ENCODE measurements at places on chromosomes 13 and 19.

DNA sequence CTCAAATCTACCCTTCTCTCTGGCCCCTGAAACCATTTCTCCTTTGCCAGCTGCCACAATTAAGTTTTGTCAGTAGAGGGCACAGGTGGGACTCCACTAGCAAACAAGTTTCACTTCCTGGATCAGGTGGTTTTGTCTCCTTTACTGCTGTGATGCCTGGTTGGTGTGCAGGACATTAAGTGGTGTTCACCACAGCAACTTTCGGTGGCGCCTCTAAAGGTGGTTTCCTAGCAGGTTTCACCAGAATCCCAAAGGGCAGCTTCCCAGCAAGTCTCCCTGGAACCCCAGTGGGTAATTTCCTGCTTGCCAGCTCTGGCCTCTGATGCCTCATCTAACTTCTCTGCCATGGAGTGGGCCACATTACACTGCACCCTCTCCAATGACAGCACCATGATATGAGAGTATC lies 16.6 kb downstream of the MED4 start:
- DNase-seq: no peak

GRCh38 chr19:44741841-44742329 lies 6.6 kb upstream of the BCL3 start:
- peak; percentile 70 for DNase-seq

DNA sequence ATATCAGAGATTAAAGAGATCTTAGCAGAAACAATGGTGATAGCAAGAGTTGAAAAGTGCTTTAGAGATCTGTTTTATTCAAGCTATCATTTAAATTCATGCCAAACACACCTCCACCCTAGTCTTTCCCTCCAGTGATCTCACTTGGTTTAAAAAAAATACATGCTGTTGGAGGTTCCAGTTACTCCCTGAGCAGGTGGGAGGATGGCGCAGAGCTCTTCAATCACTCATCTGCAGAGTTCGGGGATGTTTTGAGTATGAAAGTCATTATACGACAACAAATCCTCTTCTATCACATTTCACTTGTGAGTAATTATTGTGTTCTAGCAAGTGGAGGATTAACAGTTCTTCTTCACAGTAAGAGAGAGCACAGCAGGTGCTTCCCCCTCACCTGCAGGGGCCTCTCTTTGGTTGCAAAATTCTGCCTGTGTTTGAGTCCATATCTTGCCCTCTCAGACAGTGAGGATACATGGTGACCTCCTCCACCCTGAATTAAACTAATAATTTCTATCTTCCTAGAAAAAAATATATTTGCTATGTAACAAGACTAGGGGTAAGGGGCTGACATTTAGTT lies 376.7 kb downstream of the LIG4 start:
- DNase-seq: no peak

DNA sequence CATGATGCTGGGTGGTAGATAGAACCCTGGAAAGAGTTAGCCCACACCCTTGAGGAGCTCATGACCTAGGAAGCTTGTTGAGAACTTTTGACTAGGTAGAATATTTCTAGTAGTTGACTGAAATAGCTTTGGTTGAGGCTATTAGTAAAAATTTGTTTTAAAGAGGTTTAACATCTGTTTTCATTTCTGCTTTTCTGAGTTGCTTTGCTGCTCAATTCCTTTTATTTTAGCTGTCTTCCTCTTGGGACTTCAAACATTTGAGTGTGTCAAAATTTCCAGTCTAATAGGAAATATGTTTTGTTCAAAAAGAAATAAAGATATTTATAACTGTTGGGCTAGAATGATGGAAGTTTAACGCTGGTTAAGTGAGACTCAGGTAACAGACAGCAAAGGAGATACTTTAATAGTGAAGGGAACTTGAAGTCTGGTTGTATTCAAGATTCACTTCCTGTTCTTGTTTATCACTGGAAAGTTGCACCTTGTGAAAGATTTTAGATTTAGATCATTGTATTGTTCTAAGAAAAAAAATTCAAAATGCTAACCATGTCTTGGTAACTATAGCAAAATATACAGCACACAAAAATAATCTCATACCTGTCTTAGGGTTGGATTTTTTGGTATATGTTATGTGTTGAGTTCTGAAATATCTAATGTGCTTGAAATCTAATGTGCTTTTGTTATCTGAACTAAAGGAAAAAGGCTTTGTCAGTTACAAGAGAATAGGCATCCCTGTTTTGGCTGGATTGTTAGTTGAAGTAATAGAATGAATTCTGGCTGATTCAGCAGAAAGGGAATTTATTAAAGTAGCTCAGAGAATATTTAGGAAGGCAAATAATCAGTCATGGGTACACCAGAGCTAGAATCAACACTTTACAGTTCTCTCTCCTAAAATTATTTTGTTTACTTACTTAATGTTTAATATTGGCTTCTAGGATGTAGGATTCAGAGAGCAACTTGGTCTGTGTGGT lies 24.4 kb upstream of the GPR18 start:
- DNase-seq: no peak

DNA sequence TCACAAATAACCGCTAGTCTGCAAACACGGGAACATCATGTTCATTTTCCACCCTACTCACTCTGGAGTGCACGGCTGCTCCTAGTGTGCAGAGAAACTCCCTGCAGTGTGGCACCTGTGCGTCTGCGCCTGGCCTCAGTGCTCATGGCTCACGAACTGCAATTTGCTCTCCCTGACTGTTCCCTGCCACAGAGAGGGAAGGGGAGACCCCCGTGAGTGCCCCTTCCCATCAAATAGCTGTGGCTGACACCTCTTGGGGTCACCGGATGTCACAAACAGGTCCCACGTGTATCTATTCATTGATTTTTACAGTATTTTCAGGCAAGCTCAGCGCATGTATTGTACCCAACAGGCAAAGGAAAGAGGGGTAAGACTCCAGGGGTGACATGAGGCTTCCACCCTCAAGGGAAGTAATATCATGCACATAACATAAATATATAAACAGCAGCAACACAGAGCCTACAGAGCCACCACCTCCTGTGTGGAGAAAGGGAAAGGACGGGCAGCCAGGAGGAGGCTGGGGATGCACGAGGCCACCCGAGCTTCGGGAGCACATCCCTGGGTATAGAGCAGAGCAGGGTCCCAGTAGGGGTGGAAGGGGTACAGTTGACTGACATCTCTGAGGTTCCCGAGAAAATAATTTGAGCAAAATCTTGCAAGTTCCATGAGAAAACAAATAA lies 140.3 kb upstream of the SOX1 start:
- DNase-seq: no peak

- no peak for DNase-seq
These were observed 66.4 kb upstream of the SERP2 start for GRCh38 chr13:44307255-44307654.

DNA sequence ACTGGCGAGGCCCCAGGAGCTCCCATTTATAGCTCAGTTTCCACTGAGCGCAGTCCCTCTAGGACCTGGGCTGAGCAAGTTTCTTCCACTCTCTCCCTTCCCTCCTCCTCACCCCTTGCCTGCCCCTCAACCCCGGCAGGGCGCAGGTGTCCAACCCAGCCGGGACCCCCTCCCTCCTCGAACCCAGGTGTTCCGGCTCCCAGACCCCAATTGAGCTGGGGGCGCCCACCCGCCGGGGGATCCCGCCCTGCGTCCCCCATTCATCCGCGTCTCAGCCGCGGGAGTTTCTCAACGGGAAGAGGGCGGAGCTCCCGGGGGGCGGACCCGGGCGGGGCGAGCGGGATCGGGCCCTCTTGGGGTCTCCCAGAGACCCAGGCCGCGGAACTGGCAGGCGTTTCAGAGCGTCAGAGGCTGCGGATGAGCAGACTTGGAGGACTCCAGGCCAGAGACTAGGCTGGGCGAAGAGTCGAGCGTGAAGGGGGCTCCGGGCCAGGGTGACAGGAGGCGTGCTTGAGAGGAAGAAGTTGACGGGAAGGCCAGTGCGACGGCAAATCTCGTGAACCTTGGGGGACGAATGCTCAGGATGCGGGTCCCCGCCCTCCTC lies at the start of gene KIRREL2:
Gene KIRREL2 (plus strand): TSS at position 366 of the 604 bp plus-strand sequence. CDS start 209 bp downstream, at position 575.
- DNase-seq: no peak

GRCh38 chr13:66700117-66700601 lies 530.0 kb downstream of the PCDH9 start:
- no peak for DNase-seq
